ENCODE measurements at places on chromosomes 7 and 10. TPM values are rescaled to one million over a fixed set of nuclear protein-coding genes. Genes with fewer than 3 reads are reported as not detected.

DNA sequence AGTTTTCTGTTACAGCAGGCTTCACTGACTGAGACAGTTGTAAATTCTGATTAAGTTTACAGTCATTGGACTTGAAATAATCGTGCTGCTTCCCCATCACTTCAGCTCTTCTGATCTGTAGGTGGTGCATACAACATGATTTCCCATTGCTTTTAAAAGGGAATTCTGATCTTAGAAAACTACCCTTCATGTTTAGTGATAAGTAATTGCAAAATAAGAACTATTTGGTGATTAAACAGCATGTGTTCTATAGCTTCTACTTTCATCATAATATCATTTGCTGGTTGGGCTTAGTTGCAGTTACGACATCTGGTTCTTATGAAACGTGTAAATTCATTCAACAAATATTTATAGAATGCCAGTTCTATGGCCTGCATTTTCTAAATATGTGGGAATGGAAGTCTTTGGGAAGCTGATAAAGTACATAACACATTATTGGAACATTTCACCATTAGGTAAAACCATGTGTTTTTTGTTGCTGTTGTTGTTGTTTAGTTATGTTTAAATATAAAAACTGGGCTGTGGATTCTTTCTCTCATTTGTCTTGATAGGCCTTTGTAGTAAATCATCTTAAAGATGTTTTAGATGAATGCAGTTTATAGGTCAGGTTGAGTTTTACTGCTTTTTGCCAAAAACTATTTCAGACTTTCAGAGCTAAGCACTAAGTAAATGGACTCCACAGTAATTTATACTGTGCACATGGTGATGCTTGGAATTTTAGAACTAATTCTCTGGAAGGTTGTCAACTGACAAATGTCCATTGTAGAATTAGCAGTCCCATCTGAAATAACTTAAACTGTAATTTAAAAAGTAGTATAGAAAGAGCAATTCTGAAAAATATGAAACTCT lies 13.1 kb downstream of the GNAI1 start:
- no peak for DNase-seq

DNA sequence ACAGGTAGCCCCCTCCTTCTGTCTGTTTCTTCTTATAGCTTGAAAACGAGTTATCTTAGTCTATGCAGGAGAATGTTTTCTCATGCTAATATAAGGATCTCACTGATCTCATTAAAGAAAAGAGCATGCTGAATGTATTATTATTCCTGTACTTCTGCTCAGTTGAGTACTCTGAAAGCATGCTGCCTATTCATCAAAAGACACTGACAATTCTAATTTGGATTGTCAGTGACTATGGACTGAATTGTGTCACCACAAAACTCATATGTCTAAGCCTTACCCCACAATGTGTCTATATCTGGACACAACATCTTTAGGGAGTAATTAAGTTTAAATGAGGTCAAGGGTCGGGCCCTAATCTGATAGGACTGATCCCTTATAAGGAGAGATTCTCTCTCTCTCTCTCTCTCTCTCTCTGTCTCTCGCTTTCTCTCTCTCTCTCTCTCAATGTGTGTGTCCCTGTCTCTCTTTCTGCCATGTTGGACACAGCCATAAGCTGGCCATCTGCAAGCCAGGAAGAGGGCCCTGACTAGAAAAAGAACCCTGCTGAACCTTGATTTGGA lies 98.4 kb downstream of the GNAT3 start:
- no peak for DNase-seq

- DNase-seq, result no peak
Measured at GRCh38 chr10:60236869-60237524, 152.7 kb downstream of the ANK3 start.

GRCh38 chr10:95246582-95247051 lies 44.2 kb downstream of the PDLIM1 start:
- DNase-seq, result no peak

ASIC3 gene
- 1.6 TPM for total RNA-seq

DNA sequence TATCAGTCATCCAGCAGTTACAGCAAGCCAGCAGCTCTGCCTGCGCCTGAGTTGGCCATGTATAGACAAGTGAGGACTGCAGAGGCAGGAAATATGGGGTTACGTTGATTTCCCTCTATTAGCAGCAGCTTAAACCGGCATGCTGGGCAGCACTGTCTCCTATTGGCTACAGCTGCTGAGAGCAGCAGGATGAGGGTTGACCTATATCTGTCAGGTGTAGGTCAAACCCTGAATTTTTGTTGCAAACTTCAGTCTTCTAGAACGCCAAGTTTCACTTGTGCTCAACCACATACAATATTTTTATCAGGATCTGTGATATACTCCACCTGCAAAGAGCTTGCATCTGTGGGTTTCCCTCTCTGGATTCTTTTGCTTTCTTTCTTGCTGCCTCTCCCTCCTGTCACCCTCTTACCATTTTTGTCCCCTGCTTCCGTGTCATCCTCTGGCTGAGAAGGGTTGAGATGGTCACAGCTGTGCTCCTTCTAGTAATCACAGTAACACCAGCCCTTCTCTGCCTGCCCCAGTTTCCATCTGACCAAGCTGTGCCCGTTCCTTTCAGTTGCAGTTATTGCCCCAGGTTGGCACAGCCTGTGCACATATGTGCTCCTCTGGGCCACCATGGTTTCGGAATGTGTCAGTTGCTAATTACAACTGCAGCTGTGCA lies 23.8 kb upstream of the GLCCI1 start:
- DNase-seq, result no peak

- DNase-seq, result no peak
Measured at GRCh38 chr7:1719913-1720312, 49.8 kb downstream of the ELFN1 start.

GRCh38 chr10:116611153-116611545 lies 9.6 kb upstream of the PNLIPRP2 start:
- no peak for DNase-seq
